ENCODE measurements at places on chromosomes 12 and 14. TPM values are rescaled to one million over a fixed set of nuclear protein-coding genes. Genes with fewer than 3 reads are reported as not detected.

Gene OTOGL
- total RNA-seq = 0.52 TPM

Gene AKAP6
- 102 TPM for total RNA-seq

Gene PGF
- 8.9 TPM for total RNA-seq

Gene AKAP3
- total RNA-seq = 1.0 TPM

Gene TDRD9
- 0.52 TPM for total RNA-seq

Gene YEATS4
- total RNA-seq = 10.4 TPM

Gene GDF3
- total RNA-seq = 1.0 TPM

Gene MGP
- 292 TPM for total RNA-seq

Gene FAM90A1
- total RNA-seq = 0.52 TPM

Gene ANAPC5
- total RNA-seq = 128 TPM

Gene SIX6
- total RNA-seq = not detected

Gene ARHGDIB
- 17.2 TPM for total RNA-seq
